ENCODE measurements at places on chromosomes 3 and 15. TPM values are rescaled to one million over a fixed set of nuclear protein-coding genes. Genes with fewer than 3 reads are reported as not detected.

Gene LDHAL6B
- polyA plus RNA-seq: not detected

DNA sequence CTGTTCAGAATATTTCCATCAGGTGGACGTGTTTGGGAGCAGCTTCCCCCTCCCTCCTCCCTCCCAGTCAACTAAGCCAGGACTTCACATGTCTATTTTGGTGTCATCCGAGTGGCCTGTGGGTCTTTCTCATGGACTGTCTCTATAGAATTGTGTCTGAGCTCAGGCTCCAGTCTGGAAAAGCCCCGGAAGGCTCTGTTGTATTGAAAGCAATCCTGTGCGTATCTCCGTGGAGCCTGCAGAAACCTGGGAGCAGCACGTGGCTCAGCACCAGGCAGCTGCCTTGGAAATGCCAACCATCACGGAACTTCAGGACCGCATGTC is 25.2 kb downstream of the COLQ start:
- DNase-seq: no peak

GRCh38 chr3:98519351-98519750 is 3.4 kb downstream of the CLDND1 start:
- no peak for DNase-seq

DNA sequence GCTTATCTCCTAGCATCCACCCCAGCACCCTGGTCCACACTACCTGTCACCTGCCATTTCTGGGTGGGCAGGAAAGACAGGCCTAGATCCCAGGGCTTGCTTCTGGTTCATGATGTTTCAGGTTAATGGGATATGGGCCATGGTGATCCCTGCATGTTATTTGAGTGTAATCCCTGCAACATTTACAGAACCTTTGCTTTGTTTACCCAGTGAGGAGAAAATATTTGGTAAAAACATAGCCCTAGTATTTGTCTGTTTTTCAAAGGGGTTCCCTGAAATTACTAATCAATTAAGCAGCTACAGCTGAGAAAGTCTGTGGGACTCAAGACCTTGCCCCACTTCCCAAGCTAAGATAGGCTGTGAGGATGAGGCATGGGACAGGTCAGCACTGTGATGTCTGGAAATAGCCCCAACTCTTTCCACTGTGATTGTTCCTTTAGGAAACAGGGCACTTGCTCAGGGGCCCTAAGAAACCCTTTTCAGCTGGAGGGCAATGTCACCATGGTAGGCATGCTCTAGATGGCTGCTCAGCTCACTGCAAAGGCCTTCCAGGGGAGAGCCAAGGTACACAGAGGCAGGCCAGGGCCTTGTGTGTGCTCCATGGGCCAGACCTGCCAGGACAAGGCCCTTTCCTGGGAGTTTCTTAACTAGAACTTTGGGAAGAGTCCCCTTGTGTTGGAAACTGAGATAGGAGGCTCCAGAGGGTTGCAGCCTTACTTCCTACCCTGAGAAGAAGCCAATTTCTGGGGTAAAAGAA is 11.1 kb downstream of the TRANK1 start:
- no peak for DNase-seq

DNA sequence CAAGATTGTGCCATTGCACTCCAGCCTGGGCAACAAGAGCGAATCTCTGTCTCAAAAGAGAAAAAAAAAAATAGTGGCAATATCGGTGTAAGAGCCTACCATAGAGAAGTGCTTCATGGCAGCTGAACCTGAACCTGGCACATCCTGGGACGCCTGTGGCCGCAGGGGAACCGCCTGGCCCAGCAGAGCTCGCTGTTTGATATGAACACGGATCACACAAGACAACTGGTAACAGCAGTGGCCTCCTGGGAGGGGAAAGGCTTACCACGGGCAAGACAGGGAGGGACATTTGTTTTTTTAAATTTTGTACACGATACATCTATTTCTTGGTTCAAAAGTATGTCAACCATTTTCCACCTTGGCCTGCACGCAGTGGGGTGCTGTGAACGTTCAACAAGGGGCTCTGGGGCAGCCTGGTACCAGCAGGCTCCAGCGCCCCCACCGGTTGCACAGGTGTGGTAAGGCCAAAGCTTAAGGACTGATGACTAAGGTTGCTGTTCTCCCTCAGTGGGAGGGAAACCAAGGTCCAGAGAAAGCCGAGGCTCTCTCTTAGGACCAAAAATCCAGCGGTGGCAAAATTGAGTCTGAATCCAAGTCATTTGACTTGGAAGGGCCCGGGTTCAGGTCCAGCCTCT is 21.7 kb upstream of the EPHB3 start:
- DNase-seq: peak; percentile 28

DNA sequence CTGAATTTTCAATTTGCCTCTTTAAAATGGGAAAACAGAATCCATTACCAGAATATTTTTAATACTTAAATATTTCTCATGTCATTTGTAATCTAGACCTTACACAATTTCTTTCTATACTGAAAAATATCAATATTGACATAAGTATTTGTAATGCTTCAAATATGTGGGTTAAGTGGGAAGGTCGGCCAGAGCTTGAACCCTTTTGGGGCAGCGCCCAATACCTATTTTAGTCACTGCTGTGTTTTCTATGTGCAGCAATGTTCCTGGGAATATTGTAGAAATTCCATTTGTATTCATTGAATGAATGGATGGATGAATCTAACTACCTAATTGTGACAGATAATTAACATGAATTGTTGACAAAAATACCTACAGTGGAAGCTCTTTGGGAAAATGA is 459.7 kb upstream of the ZNF717 start:
- DNase-seq: no peak

All from sigmoid colon (tissue), 7 donors.